Neural crest cell (in vitro differentiated cells): ENCODE measurements at places on chromosomes 16 and 17.

DNA sequence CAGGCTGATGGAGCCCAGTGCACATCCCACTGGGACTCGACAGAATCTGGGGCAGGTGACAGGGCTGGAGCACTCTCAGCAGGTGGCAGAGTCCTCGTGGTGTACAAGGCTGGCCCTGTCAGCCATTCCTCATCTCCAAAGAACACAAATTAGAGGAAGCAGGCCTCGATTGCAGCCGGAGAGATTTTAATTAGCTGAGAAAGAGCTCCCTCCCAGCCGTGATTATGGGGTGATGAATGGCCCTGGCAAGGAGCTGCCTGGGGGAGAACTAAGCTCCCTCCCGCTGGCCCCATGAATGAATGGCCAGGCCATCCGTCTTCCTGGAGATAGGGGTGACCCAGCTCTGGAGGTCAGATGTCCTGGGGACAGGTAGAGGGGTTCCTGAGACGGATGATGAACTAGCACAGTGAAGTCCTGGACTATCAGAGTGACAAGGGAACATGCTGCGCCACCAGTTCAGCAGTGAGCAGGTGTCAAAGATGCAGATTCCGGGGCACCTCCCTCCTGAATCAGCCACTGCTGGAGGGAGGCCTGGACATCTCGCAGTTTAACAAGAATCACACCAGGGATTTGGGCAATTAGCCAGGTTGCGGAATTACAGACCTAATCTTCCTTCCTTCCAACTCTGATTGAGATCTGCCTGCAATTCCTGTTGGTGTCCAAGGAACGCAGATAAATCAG is 35.5 kb downstream of the PIMREG start:
- no peak for DNase-seq

DNA sequence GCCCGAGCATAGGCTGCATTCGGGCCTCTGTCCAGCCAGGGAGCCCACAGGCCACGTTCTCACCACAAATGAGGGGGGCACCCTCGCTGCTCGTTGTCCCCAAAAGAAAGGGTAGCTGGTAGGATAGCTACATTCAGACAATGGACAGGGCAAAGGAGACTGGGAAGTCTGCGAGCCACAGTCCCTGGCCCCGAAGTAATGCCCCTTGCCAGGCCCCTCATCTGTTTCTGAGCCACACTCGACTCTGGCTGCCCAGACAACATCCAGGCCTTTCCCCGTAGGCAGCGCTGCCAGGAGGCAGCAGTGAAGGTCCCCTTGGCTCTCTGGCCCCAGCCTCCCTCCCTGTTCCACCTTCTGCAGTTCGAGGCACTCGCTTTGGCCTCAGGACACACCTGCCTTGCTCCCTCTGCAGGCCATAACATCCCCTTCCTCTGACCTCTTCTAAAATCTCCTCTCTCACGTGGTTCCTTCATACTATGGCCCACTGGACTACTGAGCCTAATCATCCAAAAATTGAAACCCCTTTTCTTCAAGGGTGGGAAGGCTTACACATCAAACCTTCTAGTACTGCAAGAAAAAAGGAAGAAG is 12.2 kb downstream of the AIPL1 start:
- DNase-seq = no peak

GRCh38 chr17:37294888-37295287 is 80.9 kb upstream of the C17orf78 start:
- no peak for DNase-seq

DNA sequence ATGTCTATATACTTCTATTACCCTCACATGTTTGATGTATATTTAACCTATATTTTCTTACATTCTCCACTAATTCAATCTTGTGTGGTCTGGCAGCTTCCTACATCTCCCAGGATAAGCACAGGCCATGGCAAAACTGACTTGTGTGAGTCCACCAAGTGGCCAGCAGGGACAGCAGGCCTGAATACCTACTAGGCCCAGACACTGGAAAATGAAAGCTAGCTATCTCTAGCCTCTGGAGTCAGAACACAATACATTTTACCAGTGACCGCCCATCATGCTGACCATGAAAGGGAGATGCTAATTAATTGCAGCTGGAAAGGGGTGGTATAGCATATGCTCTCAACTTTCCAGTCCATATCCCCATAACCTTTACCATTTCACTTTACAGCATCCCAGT is 132.3 kb downstream of the PCTP start:
- no peak for DNase-seq

- DNase-seq = no peak
These were observed at the start of gene ACSM3 for GRCh38 chr16:20763461-20764232. ACSM3 (plus strand) TSS chr16:20764014; CDS start chr16:20770035, 6,021 bp downstream.

DNA sequence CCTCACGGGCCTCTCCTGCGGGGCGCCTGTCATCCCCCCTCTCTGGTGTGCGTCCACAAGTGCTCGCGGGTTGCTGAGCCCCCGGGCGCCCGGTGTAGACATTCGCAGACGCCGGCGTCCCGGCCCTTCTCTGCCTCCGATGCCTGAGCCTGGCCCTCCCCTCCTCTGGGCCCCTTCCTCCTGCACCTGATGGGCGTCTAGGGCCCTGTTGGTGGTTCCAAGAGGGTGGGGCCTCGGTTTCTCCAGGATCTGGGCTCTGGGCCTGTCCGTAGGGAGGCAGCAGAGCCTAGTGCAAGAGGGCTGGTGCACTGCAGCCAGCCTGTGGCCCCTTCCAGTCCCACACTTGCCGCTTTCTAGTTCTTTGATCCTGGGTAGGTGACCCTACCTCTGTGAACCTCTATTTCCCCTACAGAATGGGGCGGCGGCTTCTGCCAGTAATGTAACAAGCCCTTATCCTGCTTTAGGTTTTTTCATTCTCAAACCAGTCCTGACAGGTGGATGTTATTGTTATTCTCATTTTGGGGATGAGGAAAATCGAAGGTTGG is 623 bp downstream of the E4F1 start:
- DNase-seq = no peak

DNA sequence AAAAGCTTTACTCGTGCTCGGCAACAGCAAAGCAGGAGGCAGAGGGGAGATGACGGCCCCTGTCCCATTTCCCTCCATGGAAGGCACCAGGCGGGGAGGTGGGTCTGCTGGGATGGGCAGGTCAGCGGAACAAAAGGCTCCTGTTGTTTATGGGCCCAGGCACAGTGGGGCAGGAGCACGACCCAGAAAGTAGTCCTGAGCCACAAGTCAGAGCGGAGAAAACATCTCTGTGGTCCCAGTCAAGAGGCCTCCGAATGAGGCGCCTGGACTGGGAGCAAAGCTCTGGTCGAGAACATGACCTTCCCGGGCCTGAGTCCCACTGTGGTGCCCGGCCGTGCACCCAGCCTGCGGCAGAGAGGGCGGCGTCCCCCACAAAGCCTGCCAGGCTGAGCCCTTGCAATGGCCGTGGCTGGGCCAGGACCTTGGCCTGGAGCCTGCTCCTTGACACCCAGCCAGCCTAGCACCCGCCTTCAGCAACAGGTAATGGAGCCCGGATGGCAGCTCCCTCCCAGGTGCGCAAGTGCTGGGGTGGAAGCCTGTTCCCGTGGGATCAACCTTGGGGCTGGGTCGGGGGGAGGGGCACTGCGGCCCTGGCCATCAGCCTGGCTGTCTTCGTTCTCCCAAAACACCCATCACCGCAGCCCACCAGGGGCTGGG is 3.6 kb downstream of the RFNG start:
- DNase-seq = no peak

GRCh38 chr17:35930211-35931065 is at the start of gene RDM1:
RDM1 (minus strand) TSS chr17:35930773; CDS start chr17:35930727, 46 bp downstream.
- DNase-seq = peak; percentile 75

DNA sequence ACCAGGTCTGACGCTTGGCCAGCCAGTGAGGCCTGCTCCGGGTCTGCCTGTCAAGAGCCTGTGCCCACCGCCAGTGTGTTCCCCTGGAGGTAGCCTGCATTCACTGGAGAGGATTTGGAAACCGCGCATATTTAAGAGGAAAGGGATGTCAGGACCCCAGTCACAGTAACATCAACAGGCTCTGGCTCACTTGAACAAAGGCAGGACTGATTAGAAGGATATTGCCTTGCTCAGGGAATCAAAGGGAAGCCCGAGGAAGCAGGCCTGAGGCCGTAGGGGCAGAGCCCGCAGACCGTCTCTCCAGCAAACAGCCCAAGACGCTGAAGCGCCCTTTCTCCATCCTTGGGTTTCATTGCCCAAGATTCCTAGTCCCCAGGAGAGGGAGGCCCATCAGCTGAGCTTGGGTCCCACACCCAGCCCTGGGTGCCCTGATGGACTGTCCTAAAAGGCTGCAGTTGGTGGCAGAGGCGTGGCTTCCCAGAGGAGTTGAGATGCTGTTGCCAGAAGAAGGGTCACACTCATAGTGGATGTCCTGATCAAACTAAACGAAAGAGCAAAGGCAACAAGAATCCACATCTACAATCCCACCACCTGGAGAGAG is 23.2 kb downstream of the NT5M start:
- DNase-seq = no peak

- no peak for DNase-seq
These were observed 34.5 kb downstream of the PMM2 start for GRCh38 chr16:8831871-8832716.

DNA sequence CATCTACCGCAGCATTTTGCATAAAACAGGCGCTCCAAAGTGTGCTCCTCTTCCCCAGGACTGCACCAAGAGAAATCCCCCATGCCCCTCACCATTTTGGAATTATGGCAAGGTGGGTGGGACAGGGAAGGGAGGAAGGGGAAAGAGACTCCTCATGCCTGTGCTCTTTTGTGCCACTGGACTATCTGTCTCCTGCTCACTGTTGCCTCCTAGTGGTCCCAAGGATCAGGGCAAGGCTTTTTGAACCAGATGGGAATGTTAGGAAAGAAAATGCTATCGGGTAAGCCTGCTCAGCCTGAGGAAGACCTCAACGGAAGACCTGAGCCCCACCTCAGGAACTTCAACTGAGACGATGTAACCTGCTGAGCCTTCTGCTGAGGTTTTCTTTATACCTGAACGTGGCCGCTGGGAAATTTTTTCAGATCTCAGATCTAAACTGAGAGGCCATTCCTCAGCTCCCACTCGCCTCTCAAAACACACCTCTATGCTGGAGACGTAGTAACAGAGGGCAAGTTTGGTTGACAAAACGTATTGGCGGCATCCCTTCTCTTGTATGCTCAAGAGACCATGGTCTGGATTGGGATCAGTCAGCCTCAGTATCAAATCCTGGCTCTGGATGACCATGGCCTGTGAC is 58.3 kb downstream of the SPACA3 start:
- peak; percentile 58 for DNase-seq

- no peak for DNase-seq
These were observed 234.6 kb upstream of the CDH5 start for GRCh38 chr16:66131895-66132294.

DNA sequence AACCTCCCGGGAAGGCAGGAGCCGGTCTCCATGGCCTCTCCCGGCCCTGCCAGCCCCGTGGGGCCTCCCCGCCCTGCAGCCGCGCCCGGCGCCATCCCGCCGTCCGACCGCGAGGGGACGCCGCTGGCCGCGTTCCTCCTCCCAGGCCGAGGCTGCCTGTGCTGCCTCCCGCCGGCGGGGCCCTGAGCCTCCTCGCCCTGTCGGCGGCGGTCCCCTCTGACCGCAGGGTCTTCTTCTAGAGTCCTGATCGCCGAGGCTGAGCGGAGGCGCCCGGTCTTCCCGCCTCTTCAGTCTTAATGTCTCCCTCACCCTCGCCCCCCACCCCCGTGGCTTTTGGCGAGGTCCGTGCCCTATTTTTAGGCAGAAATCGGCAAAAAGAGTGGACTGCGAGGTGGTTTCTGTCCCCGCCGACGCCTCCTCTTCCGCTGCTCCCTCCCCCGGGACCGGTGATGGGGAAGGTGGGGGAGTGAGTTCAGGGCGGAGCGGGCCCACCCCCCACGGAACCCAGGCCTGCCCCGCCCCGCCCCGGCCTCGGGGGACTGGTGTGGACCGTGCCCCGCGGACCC is 794 bp upstream of the CPNE7 start:
- DNase-seq = peak; percentile 79
